Thyroid gland (tissue), 4 donors: ENCODE measurements at places on chromosomes 1 and 21. TPM values are rescaled to one million over a fixed set of nuclear protein-coding genes. Genes with fewer than 3 reads are reported as not detected.

Gene EVA1C
- total RNA-seq, result 40.7 TPM

DNA sequence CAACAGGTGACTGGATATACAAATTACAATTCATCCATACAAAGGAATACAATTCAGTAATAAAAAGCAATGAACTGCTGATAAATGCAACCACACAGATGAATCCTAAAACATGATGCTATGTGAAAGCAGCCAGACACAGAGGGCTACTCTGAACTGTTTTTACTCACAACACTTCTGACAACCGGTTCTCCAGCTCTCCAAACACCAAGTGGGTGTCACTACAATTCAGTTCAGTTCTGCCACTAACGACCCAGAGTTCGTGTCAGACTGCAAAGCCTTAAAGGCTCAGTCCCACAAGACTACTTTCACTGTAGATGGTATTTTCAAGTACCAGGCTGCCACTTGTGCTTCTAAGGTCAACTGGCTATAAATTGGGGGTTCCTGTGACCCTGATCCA, 119.4 kb downstream of the SLC16A1 start:
- H3K36me3 ChIP-seq, result no peaks in the 10 kb centered on the region
- H3K27ac ChIP-seq, result no peak overlapping the region
- peaks cover 5% of the 10 kb centered on the region for H3K4me1 ChIP-seq
- peak; percentile 33 for DNase-seq
- no peaks in the 10 kb centered on the region for H3K27me3 ChIP-seq

- H3K36me3 ChIP-seq, result no peaks in the 10 kb centered on the region
- H3K27me3 ChIP-seq, result no peaks in the 10 kb centered on the region
Measured at GRCh38 chr1:67824766-67825165, 8.5 kb downstream of the GNG12 start.

- no peak overlapping the region for H3K27ac ChIP-seq
- H3K4me3 ChIP-seq, result no peak overlapping the region
- no peaks in the 10 kb centered on the region for H3K4me1 ChIP-seq
- no peak for DNase-seq
- no peaks in the 10 kb centered on the region for H3K27me3 ChIP-seq
- no peaks in the 10 kb centered on the region for H3K36me3 ChIP-seq
Measured at GRCh38 chr1:5643360-5644107, 348.7 kb downstream of the NPHP4 start.

Gene ASCL5
- total RNA-seq, result not detected
